Neural progenitor cell (in vitro differentiated cells): ENCODE measurements at places on chromosomes 7 and 10.

GRCh38 chr10:43202657-43203447, 64.0 kb downstream of the RASGEF1A start:
- peak; percentile 74 for DNase-seq

GRCh38 chr10:25661632-25662031, 272.4 kb upstream of the MYO3A start:
- no peak for DNase-seq

DNA sequence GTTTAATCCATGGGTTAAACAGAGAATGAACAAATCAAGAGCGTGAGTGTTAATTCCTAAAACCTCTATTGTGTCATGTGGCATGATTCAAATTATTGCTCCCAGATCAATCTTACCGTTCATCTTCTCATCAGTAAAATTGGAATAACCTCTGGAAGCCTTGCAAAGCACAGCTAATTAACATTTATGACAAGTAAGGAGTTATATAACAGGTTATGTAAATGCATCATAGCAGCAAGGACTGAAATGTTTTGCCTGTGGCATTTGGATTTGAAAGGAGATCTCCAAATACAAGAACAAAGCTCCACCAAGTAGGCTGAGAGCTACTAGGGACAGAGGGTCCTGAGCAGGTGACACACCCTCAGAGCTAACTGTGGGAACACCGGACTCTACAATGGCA, 502.9 kb upstream of the CELF2 start:
- no peak for DNase-seq

DNA sequence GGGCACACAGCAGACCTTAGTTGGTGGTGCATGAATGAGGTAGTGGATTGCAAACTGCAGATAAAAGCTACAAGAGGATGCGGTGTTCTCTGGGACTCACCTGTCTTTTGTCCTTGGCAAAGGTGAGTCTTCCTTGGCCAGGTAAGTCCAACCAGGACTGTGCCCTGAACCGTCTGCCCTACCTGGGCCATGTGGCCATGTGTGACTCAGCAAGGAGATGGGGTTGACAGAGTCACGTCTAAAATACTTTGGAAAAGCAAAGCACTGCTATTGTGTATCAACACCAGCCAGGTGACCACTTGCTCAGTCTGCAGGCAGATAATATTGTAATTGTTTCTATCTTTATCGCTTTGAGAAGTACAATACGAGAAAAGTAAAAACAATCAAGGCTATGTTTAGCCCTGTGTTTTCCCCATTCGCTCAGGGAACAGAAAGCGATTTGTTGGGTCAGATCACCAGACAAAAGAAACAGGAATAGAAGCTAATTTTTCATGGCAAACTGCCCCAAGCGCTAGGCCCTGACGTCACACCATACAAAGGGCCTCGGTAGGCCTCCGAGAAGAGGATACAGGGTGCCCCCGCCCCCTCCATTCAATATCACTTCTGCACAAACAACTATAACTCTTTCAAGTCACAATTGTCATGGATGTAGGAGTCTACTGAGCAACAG, 57.3 kb downstream of the FAM53B start:
- no peak for DNase-seq

GRCh38 chr7:36871863-36872262, 147.6 kb upstream of the AOAH start:
- DNase-seq: no peak

DNA sequence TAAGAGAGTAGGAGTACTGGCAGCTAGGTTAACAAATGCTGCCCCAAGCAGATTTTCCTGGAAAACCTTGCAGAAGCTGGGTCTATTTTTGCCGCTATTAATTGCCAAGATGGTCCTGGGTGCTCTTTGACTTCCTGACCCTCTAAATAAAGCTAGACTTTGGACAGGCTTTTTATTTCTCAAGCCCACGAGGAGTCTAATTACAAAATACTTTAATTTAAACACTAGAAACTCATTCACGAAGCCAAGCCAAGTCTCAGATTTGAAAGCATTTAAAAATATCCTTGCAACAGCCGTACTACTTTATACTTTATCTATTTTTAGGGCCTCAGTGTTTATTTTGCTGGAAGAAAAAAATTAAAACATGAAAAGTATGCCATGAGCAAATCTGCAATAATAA, 45.1 kb downstream of the TMEM26 start:
- no peak for DNase-seq

DNA sequence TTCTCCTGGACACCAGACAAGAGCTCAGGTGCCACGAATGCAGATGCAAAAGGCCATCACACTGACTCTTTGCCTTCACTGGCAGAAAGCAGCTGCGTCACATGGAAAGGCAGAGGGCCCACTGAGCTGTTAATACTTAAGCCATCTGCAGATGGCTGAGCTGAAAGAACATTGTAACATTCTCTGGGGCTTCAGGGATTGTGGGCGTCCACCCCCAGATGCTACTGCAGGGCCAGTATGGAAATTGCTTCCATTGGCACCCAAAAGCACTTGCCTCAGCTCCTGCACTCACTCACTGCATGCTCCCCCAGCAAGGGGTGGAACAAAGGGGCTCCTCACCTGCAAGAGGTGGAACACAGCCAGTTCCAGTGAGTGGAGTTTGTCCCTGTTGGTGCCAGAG, 1264.6 kb downstream of the REEP3 start:
- DNase-seq: no peak

DNA sequence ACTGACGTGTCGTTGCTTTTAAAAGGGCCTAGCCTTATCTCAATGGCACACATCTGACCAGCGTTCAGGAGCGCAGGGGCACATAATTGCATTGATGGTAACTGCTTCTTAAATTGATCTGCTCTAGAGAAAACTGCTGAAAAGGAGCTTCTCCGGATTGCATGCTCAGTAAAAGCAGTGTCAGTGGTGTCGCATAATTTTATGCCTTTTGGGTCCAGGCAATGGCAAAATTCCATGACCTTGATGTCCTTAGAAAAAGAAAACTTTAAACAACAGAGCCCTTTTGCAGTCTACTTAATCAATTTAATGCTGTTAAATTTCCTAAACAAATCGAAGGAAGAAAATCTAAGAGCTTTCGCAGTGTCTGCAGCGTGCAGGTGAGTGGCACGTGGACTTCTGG, 75.7 kb downstream of the PTPRE start:
- DNase-seq: no peak

- no peak for DNase-seq
Measured at GRCh38 chr10:88858491-88858890, 6.8 kb upstream of the ANKRD22 start.

GRCh38 chr7:132575419-132575981, 770 bp downstream of the PLXNA4 start:
- peak; percentile 82 for DNase-seq

DNA sequence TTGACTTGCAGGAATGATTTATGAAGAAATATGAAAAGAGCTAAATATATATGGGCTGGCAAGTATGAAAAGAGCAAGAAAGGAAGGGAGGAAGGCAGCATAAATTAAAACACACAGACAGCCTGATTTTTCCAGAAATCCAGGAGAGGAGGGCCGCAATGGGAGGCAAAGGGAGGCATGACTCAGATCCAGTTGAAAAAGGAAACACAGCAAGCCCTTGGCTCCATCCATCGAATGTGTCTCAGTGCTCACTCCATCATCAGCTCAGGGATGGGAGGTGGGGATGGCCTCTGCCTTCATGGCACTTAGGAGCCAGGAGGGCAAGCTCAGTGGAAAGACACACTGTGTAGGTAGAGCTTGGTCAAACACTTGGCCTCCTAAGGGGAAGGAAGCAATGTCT, 75.7 kb upstream of the PDZD8 start:
- DNase-seq: no peak

GRCh38 chr10:34786464-34786863, 28.6 kb downstream of the PARD3 start:
- no peak for DNase-seq

GRCh38 chr10:25102147-25102822, 72.5 kb upstream of the GPR158 start:
- no peak for DNase-seq

- DNase-seq: peak; percentile 37
Measured at GRCh38 chr7:138565451-138566114, 105.5 kb downstream of the TRIM24 start.

- DNase-seq: peak; percentile 99
Measured at GRCh38 chr7:124929467-124930172, at the start of gene POT1. POT1 (minus strand) TSS chr7:124929825; CDS start chr7:124897173, 32,652 bp downstream.

GRCh38 chr7:125326666-125327255, 397.1 kb upstream of the POT1 start:
- DNase-seq: no peak

GRCh38 chr10:13924040-13924725, 337.4 kb downstream of the PRPF18 start:
- DNase-seq: no peak

- no peak for DNase-seq
Measured at GRCh38 chr7:27484451-27484850, 178.2 kb downstream of the HIBADH start.

GRCh38 chr10:86899132-86899531, 58.3 kb downstream of the MMRN2 start:
- peak; percentile 57 for DNase-seq

DNA sequence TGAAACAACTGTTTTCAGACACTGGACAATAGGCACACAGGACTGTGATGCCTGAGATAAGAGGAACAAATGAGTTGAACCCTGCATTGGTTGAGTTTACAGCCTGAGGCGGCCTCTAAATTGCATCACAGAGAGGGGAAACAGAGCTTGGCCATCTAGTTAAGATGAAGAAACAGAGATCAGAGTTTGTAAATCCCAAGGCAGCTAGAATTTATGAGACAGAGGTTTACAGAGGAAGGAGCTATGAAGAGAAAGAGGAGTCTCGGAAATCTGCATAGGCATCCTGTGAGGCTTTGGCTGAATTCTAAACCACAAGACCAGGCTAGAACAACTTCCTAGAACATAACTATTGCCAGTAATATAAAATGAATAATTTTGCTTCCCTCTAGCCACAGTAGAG, 41.0 kb upstream of the OIT3 start:
- DNase-seq: no peak

- DNase-seq: no peak
Measured at GRCh38 chr10:91200314-91201212, 19.9 kb upstream of the PCGF5 start.

DNA sequence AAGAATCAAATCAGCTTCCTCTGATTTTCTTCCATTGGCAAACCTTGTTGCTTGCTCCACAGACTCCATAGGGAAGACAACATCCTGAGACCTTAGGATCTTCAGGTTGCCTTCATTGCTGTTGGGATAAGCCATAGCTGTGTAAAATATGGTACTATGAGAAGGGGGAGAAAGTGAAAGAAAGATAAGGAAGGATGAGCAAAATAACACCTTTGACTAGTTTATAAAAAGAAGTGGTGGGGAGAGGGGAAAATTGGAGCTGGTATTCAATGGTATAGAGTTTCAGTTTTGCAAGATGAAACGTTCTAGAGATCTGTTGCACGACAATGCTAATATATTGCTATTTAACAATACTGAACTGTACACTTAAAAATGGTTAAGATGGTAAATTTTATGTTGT, 180.4 kb upstream of the PHYHIPL start:
- no peak for DNase-seq

- DNase-seq: no peak
Measured at GRCh38 chr10:73376679-73377078, 18.0 kb upstream of the CFAP70 start.
